ENCODE measurements at places on chromosomes 5 and 9.
A peak's percentile ranks its signal among the peaks of the same experiment; 100 is the strongest.

- no peak for DNase-seq
Measured at GRCh38 chr5:28344836-28345433, 1306.5 kb upstream of the CDH9 start.

DNA sequence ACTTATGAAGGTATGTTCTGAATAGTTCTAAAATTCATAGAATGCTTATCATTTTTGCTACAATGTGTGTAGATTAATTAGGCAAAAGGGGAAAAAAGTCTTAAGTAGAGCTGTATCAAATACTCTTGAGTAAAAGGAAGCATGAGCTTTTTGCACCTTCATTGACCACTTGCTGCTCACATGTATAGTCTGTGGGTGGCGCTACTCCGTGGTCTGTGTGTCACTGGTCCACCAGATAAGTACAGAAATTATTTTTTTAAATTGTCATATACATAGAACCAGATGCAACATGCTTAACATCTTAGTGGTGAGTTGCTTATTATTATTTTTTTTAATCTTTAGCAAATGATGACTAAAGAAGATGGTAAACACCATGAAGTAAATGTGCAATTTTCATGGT is 130.2 kb downstream of the MAN2A1 start:
- DNase-seq: no peak

GRCh38 chr9:99660191-99660636 is 161.5 kb upstream of the NR4A3 start:
- DNase-seq: no peak

DNA sequence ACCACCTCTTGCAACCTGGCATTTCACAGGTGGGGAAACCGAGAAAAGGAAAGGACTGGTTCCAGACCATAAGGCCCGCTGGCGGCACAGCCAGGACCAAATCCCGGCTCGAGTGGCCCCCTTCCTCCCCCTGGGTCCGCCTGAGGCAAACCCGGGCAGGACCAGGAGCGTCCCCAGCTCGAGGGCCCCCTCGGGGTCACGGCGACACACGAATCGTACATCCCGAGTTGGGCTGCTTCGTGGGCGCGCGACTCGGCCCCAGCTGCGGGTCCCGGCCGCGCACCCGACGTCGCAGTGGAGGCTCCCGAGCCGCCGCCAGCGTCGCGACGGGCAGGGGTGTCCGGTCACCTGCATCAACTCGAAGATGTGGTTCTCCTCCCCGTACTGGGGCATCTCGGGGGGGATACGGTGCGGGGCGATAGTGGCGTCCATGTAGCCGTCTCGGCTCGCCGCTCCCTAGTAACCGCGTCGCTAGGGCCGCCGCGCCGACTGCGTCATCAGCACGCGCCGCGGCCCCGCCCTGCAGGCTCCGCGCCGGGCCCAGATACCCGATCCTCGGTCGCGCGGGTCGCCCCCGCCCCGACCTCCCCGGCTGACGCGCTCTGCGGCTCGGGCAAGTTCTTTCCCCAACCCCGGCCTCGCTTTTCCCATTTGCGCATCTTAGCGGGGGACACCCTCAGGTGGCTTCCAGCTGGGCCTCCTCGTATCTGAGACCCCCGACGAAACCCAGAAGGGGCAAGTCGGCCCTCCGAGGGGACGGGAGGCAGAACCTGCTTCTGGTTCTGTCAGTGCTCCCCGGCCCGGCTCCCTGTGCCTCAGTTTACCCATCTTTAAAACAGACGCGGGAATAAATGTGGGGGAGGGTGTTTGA is at the start of gene AK8:
AK8 (minus strand) TSS at position 461 of the 871 bp plus-strand sequence; CDS start at position 432, 29 bp downstream.
- DNase-seq: peak; percentile 24

DNA sequence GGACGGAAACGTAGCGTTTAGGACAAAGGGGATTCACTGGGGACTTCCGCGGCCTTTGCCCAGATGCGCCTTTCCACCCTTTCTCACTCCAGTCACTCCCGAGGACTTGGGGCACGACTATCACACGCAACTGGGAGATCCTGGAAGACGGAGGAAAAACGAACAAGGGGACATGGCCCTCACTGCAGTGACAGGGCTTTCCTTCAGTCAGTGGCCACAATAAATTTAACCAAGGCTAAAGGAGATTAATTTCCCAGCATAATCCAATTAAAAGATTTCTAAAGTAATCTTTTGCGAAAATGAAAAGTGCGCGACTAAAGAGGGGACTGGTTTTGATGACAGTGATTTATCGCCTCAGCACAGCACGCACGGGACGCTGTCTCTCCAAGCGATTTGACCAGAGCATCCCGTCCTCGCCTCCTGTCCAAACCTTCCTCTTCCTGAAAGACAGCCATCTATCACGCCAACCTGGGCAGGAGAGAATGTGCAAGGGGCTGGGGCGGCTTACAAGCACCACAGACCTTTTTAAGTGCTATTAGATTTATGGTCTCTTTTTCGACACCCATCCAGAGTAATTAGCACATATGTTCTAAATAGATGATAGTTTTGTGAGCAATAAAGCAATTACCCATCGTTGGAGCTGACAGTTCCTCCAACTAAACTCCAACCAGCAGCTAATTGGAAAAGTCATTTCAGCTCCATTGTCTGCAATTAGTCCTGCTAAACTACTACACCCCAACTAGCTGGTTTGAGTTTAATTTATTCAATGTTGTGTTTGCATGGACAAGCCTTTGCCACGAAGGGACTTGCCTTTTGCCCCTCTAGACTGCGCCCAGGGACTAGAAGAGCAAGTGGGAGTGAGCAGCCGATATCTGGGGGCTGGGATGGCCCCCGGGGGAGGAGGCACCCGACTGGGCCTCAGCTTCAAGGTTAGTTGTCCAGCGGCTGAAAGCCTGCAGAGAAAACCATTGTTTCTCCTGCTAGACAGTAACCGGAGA is 7.4 kb downstream of the NR2F1-AS1 start:
- DNase-seq: no peak

Data from NCI-H2107 (cell line).